ENCODE measurements at places on chromosomes 2 and 18.

DNA sequence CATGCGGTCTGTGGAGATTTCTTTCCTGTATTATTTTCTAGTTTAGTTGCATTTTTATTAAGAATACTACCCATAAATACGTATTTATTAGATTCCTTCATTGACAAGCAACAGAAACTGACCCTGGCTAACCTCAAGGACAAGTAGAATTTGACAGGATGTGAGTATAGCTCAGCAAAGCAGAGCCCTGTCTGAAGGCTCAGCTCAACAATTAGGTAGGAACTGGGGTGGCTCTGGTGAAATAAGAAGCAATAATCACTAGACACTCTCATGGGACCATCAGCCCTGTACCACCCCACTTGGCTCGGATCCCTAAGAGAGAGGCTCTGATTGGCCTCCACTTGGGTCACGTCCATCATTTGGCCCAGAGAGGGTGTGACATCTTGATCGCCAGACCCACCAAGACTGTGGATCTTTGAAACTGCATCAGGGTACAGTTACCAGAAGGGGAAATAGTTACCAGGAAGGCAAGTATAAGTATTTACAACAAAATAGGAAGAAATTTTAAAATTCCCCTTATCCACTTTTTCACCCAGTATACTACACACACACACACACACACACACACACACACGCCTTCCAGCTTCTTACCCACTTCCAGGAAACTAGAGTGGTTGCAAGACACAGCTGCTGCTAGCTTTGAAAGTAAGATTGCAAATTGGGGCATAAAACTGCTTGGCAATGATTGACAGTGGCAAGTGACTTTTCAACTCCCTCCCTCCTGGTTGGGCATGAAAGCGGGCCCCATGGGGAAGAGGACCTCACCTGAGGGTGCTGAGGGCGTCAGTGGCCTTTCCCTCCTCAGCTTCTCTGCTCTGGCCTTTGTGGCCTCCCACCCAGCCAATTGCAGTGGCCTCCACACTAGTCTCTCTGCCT is 41.8 kb downstream of the KCTD18 start:
- no peak for DNase-seq

DNA sequence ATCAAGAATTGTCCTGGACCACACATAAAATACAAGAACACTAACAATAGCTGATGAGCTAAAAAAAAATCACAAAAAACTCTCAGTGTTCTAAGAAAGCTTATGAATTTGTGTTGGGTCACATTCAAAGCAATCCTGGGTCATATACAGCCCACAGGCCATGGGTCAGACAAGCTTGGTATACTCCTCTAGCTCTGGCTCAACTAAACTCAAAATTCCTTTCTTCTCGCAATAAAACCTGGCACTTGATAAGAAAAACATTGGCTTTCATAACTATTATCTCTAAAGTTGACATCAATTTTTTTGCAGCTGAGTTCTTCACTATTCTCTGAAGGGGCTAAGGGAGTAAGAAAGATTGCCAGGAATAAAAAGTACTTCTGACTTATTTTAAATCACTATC is 38.3 kb downstream of the FBXO48 start:
- DNase-seq = no peak

- no peak for DNase-seq
Measured at GRCh38 chr18:13298262-13298661, 79.7 kb downstream of the LDLRAD4 start.

- DNase-seq = no peak
Measured at GRCh38 chr2:98357849-98358248, 11.6 kb downstream of the CNGA3 start.

- no peak for DNase-seq
Measured at GRCh38 chr2:238225911-238226697, 13.7 kb downstream of the HES6 start.
